ENCODE measurements at places on chromosomes 12 and 14. TPM values are rescaled to one million over a fixed set of nuclear protein-coding genes. Genes with fewer than 3 reads are reported as not detected.

Gene KRT72
- not detected for total RNA-seq

Gene TMEM116
- total RNA-seq: 8.9 TPM

Gene SDR9C7
- not detected for total RNA-seq

Gene TRIM9
- total RNA-seq: 10.1 TPM

Gene HCAR2
- 0.35 TPM for total RNA-seq

Gene LRFN5
- not detected for total RNA-seq

Gene CIDEB
- total RNA-seq: 0.14 TPM

Gene EFS
- not detected for total RNA-seq

Gene CCDC88C
- 7.1 TPM for total RNA-seq

Gene LRRC43
- total RNA-seq: not detected

Gene IQSEC3
- total RNA-seq: 0.01 TPM

Gene ACYP1
- total RNA-seq: 25.5 TPM

Gene KLRG1
- 2.3 TPM for total RNA-seq

Gene COX8C
- not detected for total RNA-seq

Gene PRH2
- total RNA-seq: not detected

Gene CLEC6A
- total RNA-seq: not detected

Data from A549 treated with DMSO at 1 μM for 4 hours (cell line).